ENCODE measurements at places on chromosomes 13 and 19. TPM values are rescaled to one million over a fixed set of nuclear protein-coding genes. Genes with fewer than 3 reads are reported as not detected.

DNA sequence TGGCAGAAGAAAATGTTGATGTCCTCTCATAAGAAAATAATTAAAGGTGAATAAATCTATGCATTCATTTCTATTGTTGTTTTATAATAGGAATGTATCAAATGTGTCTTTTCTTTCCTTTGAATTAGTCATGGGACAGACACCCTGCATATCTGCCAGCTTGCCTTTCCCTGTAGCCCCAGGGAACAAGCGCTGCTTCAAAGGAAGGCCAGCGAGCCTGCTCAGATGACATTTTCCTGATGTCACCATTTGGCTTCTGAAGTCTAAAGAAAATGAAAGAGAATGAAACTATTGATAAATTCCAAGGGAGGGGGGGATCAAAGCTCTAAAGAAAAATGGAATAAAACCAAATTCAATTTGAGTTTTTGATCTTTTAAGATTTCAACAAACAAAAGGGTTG is 574.8 kb downstream of the IRS2 start:
- H3K36me3 ChIP-seq: no peaks in the 10 kb centered on the region
- H3K4me1 ChIP-seq: no peaks in the 10 kb centered on the region
- no peak overlapping the region for H3K4me3 ChIP-seq
- DNase-seq: no peak

GRCh38 chr19:2315818-2316353 is 7.9 kb upstream of the LINGO3 start:
- peak; percentile 37 for DNase-seq
- peaks cover 13% of the 10 kb centered on the region for H3K27me3 ChIP-seq
- peaks cover 4% of the 10 kb centered on the region for H3K36me3 ChIP-seq
- no peaks in the 10 kb centered on the region for H3K4me1 ChIP-seq

DNA sequence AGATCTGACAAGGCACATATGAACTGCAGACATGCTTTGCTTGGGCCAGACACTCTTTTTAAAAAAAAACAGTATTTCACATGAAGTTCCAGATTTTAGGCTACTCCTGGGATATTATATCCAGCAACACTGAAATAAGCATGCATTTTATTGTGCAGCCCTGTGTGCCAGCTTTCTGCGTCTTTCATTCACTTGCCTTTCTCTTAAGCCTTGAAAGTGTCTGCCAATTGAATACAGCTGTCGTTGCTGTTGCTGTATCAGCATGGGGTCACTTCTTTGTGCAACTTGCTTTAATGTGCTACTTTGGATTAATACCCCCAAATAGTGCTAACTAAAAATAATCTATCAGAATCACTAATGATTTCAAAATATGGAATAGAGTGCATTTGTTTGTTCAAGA is 657.8 kb downstream of the SLITRK6 start:
- H3K4me1 ChIP-seq: no peaks in the 10 kb centered on the region
- no peak for DNase-seq
- H3K4me3 ChIP-seq: no peak overlapping the region

DNA sequence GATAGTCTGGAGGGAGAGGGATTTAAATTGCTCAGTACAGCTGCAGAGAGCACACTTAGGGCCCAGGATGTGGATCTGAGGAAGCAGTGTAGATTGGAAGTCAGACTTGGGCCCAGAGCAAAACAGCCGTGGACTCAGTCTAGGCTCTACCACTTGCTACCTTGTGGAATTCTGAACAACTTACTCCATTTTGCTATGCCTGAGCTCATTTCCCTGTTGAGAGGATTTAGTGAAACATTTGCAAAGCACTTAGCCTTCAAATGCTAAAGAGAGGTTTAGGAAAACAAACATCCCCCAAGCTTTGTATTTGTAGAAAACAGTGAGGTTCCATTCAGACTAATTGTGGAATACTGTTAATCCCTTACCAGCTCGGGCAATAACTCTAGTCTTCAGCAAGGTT is 453.4 kb upstream of the ZNF507 start:
- no peak for DNase-seq
- no peaks in the 10 kb centered on the region for H3K27me3 ChIP-seq
- no peaks in the 10 kb centered on the region for H3K4me1 ChIP-seq
- H3K36me3 ChIP-seq: no peaks in the 10 kb centered on the region
- no peak overlapping the region for H3K4me3 ChIP-seq

GRCh38 chr13:25608181-25608580 is 236.4 kb downstream of the ATP8A2 start:
- no peak for DNase-seq
- no peak overlapping the region for H3K27ac ChIP-seq
- peaks cover 4% of the 10 kb centered on the region for H3K27me3 ChIP-seq
- H3K4me3 ChIP-seq: no peak overlapping the region
- no peaks in the 10 kb centered on the region for H3K4me1 ChIP-seq
- H3K36me3 ChIP-seq: no peaks in the 10 kb centered on the region

SLC8A2 gene
- 0.44 TPM for total RNA-seq

GRCh38 chr13:94481941-94482340 is 2.5 kb upstream of the DCT start:
- no peak overlapping the region for H3K4me3 ChIP-seq
- H3K4me1 ChIP-seq: peaks cover 5% of the 10 kb centered on the region
- no peak for DNase-seq
- peaks cover 2% of the 10 kb centered on the region for H3K27me3 ChIP-seq
- H3K36me3 ChIP-seq: no peaks in the 10 kb centered on the region
- H3K27ac ChIP-seq: no peak overlapping the region

DNA sequence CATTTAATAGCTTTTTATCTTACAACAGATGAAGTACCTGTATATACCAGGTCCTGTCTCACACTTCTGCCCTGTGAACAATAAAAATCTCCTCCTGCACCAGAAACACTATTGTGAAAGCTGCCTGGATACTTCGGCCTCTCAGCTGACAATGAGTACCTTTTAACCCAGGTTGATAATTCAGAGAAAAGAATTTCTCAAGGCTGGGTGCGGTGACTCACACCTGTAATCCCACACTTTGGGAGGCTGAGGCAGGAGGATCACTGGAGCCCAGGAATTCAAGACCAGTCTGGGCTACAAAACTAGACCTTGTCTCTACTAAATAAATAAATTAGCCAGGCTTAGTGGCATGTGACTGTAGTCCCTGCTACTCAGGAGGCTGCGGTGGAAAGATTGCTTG is 65.3 kb upstream of the TM9SF2 start:
- H3K4me1 ChIP-seq: peaks cover 67% of the 10 kb centered on the region
- no peak overlapping the region for H3K27ac ChIP-seq
- H3K36me3 ChIP-seq: no peaks in the 10 kb centered on the region
- peaks cover 17% of the 10 kb centered on the region for H3K27me3 ChIP-seq
- H3K4me3 ChIP-seq: no peak overlapping the region

PALM3 gene
- not detected for total RNA-seq

GRCh38 chr19:58128041-58128685 is 22.4 kb downstream of the ZNF329 start:
- H3K4me3 ChIP-seq: no peak overlapping the region
- H3K27me3 ChIP-seq: no peaks in the 10 kb centered on the region
- no peaks in the 10 kb centered on the region for H3K4me1 ChIP-seq
- peaks cover 53% of the 10 kb centered on the region for H3K36me3 ChIP-seq
- H3K27ac ChIP-seq: no peak overlapping the region

Data from activated CD8-positive, alpha-beta T cell treated with anti-CD3 and anti-CD28 coated beads, Interleukin-2, amount 10 ng/mL, durations not matched to agents 7 days and 5 days (primary cell).